ENCODE measurements at places on chromosomes 7 and 10.
A peak's percentile ranks its signal among the peaks of the same experiment; 100 is the strongest.

GRCh38 chr7:155796381-155797261 is 15.6 kb downstream of the SHH start:
- peak; percentile 48 for DNase-seq

DNA sequence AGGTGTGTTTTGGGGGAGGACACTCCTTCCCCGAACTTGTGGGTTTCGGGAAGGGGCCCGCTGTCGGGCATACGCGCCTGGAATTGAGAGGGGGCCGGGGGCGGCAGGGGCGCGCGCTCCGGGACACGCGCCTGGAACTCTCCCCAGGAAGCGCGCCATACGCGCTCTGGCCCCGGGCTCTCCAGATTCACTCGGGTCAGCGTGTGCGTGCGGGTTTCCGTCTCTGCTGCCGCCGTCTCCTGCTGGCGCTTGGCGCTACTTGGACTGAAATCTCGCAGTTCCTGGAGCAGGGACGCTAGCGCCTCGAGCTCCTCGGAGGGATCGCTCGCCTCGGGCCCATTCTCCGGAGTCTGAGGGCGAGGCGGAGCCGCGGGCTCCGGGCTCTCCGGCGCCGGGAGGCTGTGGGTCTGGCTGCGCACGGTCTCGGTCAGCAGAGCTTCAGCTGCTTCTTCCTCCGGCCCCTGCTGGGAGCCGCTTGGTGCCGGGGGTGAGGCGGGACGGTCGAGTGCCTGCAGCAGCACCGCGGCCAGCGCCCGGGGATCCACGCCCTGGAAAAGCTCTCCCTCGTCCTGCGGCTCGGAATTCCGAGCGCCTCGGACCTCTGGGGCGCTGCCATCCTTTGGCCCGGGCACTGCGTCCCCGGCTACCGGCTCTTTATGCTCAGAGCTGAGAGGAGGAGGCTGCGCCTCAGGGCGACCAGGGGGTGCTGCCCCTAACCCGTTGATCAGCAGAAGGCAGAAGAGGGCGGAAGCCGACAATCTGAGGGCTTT is 1.1 kb downstream of the VGF start:
- no peak for DNase-seq

DNA sequence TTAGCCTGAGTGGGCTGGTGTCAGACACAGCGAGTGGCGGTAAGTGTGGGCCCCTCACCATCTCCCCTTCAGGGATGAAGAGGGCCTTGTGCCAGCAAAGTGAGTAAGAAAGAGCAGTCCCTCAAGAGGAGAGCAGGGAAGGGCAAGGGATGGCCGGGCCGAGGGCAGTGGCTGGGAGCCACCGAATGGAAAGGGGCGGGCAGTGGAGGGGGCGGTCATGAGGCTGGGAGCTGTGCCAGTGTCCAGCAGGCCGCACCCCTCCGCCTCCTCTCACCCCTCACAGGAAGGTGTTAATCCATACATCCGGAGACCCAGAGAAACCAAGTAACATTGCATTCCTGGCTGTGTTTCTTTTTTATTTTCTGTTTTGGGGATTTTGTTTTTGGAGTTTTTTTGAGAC is 28.6 kb upstream of the RASGEF1A start:
- no peak for DNase-seq

- no peak for DNase-seq
These were observed 309.2 kb upstream of the ZMIZ1 start for GRCh38 chr10:78759456-78760120.

GRCh38 chr10:27741173-27742091 is 4.2 kb downstream of the MKX start:
- no peak for DNase-seq

DNA sequence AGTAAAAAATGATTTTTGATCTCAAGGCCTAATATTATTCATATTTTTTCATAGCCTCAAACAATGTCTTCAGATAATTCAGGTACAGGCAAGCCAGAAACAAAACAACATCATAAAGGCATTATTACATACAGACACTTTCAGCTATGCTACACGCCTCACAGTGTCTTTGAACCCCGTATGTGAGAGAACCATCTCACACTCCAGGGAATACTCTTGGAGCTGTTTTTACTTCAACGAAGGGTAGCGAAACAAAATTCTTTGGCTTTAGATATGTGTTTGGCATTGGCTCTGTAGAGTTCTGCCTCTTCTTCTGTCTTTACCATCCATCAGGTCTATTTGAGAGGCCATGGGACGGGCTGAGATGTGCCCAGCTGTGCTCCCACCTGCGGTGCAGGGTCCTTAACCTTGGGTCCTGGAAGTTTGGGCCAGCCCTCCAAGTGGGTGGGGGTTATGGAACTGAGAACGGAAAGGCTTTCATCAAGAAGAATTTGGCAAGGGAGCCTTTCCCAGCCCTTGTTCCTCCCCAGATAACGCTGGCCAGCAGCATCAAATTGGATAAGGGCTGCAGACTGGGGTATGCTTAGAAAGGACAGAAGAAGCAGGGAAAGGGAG is 276.9 kb downstream of the TCF7L2 start:
- no peak for DNase-seq

DNA sequence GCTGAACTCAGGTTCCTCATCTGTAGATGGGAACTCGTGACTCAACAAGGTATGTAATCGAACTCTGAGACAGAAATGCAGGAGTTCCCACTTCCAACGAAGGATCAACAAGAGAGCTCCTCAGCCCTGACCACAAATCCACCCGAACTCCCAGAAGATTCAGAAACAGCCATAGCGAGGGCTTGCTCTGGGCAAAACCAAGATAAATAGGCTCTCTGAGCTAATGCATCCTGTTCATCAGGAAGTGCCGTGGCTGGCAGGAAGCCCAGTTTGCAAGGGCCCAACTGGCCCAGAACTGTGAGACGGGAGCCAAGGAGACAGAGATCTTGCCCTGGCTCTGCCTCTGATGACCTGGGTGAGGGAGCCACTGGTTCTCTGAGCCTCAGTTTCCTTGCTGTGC is 141.7 kb upstream of the PFKP start:
- no peak for DNase-seq

DNA sequence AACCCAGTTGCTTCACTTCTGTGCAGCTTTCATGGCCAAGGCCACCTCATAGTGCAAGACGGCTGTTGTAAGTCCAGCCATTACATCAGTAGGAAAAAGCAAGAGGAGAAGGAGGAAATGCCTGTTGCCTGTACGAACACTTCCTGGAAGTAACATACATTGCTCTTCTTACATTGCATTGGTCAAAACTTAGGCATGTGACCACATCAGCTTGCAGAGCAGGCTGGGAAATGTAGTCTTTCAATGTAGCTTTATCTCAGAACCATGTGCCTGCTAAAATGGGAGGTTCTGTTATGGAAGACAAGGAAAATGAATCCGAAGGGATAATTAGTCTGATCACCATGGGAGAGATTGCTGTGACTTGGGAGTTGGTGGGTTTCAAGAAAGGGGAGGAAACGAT is 4.3 kb downstream of the SLC29A3 start:
- DNase-seq = no peak

- no peak for DNase-seq
These were observed 204.9 kb downstream of the DOCK4 start for GRCh38 chr7:112001091-112001826.

DNA sequence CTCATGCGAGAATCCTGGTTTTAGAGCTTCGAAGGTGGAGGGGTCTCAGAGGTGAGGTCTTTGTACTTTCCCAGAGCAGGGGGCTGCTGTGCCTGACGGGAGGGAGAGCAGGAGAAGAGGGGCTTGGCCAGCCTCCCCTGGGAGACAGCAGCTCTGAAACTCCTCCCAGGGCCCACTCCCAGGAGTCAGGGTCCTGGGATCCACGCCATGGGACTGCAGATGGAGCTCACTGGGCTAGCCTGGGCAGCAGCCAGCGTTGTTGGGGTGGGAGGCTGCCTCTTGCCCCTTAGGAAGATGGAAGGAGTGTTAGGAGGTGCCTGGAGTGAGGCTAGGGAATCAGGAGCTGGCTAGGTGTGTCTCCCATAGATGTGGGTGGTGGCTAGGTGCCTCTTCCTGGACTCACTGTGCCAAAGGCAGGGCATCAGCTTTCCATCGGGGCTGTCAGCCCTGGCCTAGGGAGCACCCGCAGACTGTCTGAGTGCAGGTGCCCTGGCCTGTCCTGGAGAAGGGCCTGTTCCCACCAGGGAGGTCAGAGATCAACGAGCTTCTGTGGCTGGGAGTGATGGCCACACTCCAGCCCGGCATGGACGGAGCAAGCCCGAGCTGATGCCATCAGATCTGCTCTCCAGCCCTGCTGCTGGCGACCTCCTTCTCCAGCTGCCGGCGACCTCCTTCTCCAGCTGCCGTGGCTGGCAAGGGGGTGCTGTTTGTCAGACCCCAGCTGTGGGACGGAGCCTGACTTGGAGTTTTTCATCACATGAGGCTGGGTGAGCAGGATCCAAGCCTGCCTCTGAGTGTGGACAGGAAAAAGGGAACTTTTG is 111.3 kb downstream of the PTPN20 start:
- DNase-seq = no peak

DNA sequence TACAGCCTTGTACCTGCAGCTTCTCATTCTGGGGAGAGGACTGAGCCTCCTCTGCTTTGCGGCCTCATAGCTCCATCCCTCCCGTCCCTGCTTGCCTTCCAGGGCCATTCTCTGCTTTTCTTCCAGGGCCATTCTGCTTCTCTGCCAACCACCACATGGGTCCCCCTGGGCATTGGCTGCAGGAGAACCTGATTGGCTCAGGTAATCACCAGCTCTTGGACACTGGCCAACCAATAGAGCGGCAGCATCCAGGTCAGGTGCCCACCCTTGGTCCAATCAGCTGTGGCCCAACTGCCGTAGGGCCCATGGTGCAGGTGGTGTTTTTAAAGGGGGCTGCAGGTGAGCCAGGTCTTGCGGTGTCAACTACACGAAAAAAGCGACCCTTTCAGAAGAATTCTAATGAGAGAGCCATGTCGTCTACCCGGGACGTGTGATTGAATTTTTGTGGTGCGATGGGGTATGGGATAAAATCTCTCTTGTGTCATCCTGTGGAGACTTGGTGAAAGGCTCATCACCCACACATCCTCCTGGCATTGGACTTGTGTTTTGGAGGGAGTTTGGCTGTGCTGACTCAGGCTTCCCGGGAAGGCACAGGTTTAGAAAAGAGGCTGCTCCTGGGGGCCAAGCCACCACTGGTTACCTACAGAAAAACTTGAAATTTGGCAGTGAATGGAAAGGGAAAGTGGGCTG is 46.0 kb upstream of the PODXL start:
- no peak for DNase-seq

DNA sequence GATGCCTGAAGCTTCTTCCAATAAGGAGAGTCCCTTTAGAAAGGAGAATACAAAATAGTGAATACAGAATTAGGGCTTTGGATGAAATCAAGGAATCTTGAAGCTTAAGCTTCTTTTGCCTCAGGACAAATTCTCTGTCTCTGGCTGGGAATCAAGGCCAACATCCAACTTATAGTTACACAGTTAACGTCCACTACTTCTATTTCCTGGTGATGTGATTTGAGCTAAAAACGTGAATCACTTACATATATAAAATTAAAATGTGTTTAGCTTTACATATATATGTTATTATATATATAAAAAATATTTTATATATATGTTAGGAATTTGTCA is 11.4 kb upstream of the INPP5F start:
- DNase-seq = no peak

Measured in activated T-helper 1 cell treated with Interleukin-2 at 50 U/mL for 16 hours (primary cell).